Prostate gland (tissue), 2 donors: ENCODE measurements at places on chromosomes 1 and 21. TPM values are rescaled to one million over a fixed set of nuclear protein-coding genes. Genes with fewer than 3 reads are reported as not detected.

DNA sequence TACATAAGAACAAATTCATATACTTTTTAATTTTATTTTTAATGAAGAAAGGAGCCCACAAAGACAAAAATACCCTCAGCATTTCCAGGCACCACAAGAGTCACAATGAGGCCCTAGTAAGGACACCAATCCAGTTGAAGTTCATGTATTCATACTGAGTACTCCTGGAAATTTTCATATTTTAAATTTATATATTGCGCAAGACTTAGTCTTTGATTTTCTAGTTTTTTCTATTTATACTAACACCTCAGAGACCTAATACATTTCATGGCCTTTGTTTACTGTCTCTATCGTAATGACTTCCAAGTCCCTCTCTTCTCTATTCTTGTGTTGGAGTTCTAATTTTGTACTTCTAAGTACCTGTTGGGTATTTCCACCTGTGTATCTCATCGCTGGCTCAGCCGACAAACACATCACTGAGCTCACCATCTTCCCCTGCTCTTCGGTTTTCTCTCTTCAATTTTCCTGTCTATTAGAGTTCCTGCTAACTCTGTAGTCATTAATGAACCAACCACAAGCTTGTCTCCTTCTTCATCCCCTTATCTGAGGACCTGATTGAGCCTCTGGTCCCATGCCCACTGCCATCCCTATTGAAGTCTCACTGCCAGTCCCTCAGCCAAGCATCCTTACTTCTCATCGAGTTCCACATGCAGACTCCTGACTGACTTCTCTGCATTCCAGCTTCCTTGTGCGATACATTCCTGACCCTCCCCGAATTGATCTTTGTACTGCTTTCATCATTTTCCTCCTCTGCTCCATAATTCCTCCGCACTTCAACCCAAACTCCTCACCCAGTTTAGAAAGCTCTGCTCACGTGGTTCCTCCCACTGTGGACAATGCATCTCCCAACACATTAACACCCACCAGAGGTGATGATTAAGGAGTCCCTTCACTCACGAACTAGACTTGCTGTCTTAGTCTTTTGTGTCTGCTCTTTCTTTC, 17.3 kb upstream of the IRF2BP2 start:
- DNase-seq = no peak

GRCh38 chr1:235030919-235031596, 97.6 kb downstream of the TOMM20 start:
- DNase-seq = no peak

- no peak for DNase-seq
Observed at GRCh38 chr1:240500647-240501046, 111.3 kb downstream of the GREM2 start.

Gene PEAR1
- total RNA-seq = 20.0 TPM
